Effector memory CD8-positive, alpha-beta T cell (primary cell): ENCODE measurements at places on chromosomes 12 and 14.

GRCh38 chr12:128830505-128830893 is 6.7 kb upstream of the SLC15A4 start:
- H3K27ac ChIP-seq, result peak overlapping the region; percentile 92
- peaks cover 4% of the 10 kb centered on the region for H3K36me3 ChIP-seq
- DNase-seq, result no peak
- peak overlapping the region; percentile 28 for H3K4me3 ChIP-seq
- no peaks in the 10 kb centered on the region for H3K27me3 ChIP-seq

DNA sequence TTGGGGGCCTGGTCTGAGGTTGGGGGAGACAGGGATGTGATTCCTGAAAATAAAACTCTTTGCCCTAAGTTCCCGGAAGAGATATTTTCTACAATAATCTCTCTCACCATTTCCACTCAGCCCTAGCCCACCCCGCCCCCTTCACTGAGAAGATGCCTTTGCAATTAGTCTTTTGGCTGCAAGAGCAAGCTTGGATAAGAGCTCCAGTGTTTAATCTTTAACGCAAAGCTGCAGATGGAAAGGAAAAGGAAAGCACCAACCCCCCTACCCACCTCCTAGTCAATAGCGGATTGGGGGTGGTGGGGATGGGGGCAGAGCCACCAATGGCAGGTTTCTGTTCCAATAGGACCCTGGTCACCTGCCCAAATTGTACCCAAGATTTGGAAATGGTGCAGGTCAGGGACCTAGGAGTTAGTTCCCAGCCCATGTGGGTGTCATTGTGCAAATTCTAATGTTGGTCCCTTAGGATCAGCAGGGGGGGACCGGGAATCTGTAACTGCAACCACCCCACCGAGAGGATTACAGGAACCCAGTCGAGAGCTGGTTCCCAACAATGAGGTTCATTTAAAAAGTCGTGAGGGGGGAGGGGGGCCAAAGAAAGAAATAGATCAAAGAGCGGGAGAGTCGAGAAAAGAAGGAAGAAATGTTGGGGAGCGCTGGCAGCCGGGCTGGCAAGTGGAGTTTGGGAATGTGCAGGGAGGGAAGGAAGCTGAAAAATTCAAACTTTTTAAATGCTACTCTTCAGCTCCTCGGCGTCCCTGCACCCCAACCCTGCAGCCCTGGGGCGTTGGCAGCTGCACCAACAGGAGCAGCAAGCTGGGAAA is 1.6 kb downstream of the ZFP36L1 start:
- peaks cover 99% of the 10 kb centered on the region for H3K36me3 ChIP-seq
- DNase-seq, result no peak
- H3K27ac ChIP-seq, result peak overlapping the region; percentile 96
- H3K4me3 ChIP-seq, result peak overlapping the region; percentile 95

DNA sequence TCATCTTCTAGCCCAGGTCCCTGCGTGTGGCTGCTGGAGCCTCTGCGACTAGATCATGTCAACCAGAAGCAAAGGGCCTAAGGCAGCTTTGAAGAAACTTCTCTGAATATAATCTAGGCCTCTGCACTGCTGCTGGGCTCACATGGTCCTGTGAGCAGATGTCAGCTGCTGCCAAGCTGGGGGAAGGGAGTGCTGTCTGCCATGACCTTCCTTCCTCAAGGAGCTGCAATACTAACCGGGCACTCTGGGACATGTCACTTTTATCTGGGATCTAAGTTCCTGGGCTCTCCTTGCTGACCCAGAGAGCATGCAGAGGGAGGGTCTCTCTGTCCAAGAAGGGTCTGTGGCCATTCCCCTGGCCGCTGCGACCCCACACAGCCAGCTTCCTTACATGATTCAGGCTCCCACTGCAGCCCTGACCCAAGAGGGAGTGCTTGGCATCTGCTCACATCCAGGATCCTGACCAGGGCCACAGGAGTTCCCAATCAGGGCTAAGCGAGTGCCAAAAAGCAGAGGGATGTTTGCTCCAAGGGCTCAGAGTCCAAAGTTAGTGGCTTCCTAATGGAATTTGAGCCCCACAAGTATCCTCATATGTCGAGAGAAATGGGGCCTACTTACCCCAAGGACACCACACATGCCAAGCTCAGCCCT is 74.0 kb downstream of the PLEKHG3 start:
- H3K27ac ChIP-seq, result no peak overlapping the region
- peaks cover 25% of the 10 kb centered on the region for H3K27me3 ChIP-seq
- no peaks in the 10 kb centered on the region for H3K4me1 ChIP-seq

GRCh38 chr14:26128931-26129671 is 468.7 kb downstream of the NOVA1 start:
- peaks cover 3% of the 10 kb centered on the region for H3K36me3 ChIP-seq
- no peaks in the 10 kb centered on the region for H3K4me1 ChIP-seq
- H3K4me3 ChIP-seq, result no peak overlapping the region

GRCh38 chr12:23816394-23816851 is 133.0 kb downstream of the SOX5 start:
- no peak for DNase-seq
- H3K27ac ChIP-seq, result no peak overlapping the region

GRCh38 chr12:45342171-45342570 is 126.3 kb downstream of the ANO6 start:
- H3K4me1 ChIP-seq, result no peaks in the 10 kb centered on the region
- DNase-seq, result no peak
- H3K36me3 ChIP-seq, result peaks cover 4% of the 10 kb centered on the region
- no peak overlapping the region for H3K4me3 ChIP-seq
- no peak overlapping the region for H3K27ac ChIP-seq
- H3K27me3 ChIP-seq, result no peaks in the 10 kb centered on the region

GRCh38 chr12:42892702-42893551 is 303.4 kb upstream of the PRICKLE1 start:
- no peaks in the 10 kb centered on the region for H3K36me3 ChIP-seq
- no peaks in the 10 kb centered on the region for H3K4me1 ChIP-seq
- no peak overlapping the region for H3K27ac ChIP-seq
- H3K4me3 ChIP-seq, result no peak overlapping the region
- H3K27me3 ChIP-seq, result no peaks in the 10 kb centered on the region
- DNase-seq, result no peak

GRCh38 chr14:57875985-57876384 is 10.1 kb upstream of the SLC35F4 start:
- H3K36me3 ChIP-seq, result no peaks in the 10 kb centered on the region
- H3K27me3 ChIP-seq, result no peaks in the 10 kb centered on the region
- H3K4me3 ChIP-seq, result no peak overlapping the region
- no peak for DNase-seq
- H3K27ac ChIP-seq, result no peak overlapping the region

DNA sequence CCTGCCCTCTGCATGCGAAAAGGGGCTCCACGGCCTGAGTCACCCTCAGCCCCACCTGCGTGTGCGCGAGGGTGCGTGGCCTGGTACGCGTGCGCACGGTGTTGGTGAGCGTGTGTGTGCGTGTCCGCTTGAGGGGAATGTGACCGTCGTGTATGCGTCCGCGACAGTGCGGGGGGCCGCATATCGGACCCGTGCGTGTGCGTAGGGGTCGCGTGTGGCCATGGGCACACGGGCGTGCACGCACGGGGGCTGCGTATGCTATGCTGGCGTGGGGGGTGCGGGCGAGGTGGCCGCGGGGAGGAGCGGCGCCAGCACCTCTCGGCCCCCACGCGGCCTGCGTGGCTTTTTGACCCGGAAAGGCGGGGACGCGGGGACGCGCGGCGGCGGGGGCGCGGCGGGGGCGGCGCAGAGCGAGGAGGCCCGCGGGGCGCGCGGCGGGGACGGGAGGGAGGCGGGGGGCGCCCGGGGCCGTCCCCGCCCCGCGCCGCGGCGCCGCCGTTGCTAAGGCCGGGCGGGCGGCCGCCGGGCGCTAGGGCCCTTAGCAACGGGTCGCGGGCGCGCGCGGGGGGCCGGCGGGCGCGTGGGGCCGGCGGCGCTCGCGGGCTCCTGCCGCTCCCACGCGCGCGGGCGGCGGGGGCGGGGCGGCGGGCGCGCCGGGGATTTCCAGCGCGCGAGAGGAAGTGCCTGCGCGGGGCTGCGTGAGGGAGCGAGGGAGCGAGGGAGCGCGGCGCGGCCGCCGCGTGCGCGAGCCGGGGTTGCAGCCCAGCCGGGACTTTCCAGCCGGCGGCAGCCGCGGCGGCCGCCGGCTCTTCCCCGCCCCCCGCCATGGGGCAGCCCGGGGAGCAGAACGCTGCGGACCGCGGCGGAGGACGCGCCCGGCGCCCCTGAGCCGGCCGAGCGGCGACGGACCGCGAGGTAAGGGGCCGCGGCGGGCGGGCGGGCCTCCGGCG is at the start of gene TRAF3:
Gene TRAF3, plus strand, starts transcription at position 689 of the 950 bp plus-strand sequence. CDS start 92,753 bp downstream, outside the sequence.
- DNase-seq, result peak; percentile 87
- peak within 1 kb of the TSS; percentile 93 for H3K4me3 ChIP-seq
- no peaks in the 10 kb centered on the region for H3K27me3 ChIP-seq
- peaks cover 33% of the 10 kb centered on the region for H3K36me3 ChIP-seq
- H3K27ac ChIP-seq, result peak within 1 kb of the TSS; percentile 96
- H3K4me1 ChIP-seq, result peaks cover 42% of the 10 kb centered on the region
